Left colon (tissue), 2 donors: ENCODE measurements at places on chromosomes 11 and 22. TPM values are rescaled to one million over a fixed set of nuclear protein-coding genes. Genes with fewer than 3 reads are reported as not detected.

DNA sequence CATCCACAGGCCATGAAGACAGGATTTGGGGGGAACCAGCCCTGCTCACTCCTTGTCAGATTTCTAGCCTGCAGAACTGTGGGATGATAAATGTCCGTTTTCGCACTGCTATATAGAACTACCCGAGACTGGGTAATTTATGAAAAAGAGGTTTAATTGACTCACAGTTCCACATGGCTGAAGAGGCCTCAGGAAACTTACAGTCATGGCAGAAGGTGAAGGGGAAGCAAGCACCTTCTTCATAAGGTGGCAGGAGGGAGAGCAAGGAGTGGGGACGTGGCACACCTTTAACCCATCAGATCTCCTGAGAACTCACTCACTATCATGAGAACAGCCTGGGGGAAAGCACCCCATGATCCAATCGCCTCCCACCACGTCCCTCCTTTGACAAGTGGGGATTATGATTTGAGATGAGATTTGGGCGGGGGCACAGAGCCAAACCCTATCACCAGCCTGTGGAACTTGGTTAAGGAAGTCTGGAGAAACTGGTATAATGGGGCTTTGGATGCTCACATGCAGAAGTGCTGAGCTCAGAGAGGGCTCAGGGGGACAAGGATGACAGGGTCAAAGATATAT, 50.7 kb downstream of the MYEOV start:
- DNase-seq = peak; percentile 5

- DNase-seq = peak; percentile 46
These were observed 19.3 kb downstream of the POLR3H start for GRCh38 chr22:41524809-41525449.

DNA sequence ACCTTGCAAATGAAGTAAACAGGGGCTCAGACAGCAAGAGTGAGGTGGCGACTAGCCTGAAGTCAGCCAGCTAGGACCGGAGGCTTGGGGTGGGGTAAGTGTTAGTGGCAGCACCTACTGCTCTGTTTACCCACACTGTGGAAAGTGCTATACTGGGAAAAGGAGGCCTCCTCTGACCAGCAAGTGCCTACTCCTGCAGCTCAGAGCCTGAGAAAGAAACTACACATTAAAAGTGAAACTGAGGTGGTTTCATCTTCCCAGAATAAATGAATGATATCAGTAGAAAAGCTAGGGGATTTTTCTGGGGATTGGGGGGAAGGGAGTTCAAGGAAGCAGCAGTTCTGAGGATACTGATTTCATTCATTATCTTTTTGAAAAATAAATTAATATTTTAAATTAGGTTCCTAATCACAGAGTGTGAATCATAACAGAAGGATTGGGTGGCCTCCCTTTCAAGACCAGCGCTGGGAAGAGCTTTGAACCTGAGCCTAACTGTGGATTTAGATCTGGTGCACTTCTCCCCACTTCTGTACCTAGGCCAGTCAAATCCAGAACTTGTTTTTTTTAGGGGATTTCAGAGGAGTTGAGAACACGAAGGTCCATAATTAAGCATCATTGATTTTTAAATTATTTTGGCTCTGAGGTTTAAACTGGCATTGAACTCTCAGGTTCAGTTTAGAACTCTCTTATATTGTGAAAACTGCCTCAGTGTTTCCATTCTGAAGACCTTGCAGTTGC, 48.1 kb upstream of the GRAMD1B start:
- DNase-seq = no peak

GRCh38 chr11:86162239-86162638, 82.3 kb upstream of the EED start:
- DNase-seq = peak; percentile 28

GRCh38 chr22:44087089-44087430, 63.0 kb downstream of the PARVB start:
- no peak for DNase-seq

Gene OR5J2
- total RNA-seq = not detected

GRCh38 chr11:33674035-33674814, 26.4 kb downstream of the C11orf91 start:
- no peak for DNase-seq

Gene SPON1
- total RNA-seq = 86.7 TPM

Gene SEC14L2
- total RNA-seq = 4.6 TPM

Gene APLNR
- 3.5 TPM for total RNA-seq

- no peak for DNase-seq
These were observed 898 bp downstream of the ZNF215 start for GRCh38 chr11:6927030-6927617.

DNA sequence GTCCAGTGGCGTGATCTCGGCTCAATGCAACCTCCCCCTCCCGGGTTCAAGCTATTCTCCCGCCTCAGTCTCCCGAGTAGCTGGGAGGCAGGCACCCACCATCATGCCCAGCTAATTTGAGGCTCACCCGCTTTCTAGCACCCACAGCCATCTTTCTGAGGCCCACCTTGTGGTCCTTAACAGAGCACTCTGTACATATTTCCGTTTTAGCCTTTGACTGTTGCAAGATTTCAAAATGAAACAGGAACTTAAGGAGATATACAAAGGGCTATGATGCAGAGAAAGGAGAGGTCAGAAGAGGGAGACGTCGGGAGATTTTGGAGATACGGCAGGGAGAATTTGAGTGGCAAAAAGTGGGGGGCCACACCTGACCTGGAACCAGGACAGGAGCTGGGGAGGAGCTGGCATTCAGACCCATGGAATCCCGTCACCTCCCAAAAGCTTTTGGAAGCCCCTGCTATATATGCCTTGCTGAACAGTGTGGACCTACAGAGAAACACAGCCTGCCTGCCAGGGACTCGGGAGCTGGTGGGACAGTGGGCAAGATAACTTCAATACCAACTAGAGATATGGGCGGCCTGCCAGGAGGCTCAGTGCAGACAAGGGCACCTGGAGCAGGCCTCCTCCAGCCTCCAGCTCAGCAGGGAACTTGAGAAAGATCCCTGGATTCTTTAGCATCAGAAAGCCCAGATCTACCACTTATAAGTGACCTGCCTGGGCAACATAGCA, 8.0 kb upstream of the CLCF1 start:
- no peak for DNase-seq

Gene GGTLC2
- 0.45 TPM for total RNA-seq

Gene LARGE1
- 69.6 TPM for total RNA-seq

- no peak for DNase-seq
These were observed 6.6 kb upstream of the MMP27 start for GRCh38 chr11:102712137-102712536.

DNA sequence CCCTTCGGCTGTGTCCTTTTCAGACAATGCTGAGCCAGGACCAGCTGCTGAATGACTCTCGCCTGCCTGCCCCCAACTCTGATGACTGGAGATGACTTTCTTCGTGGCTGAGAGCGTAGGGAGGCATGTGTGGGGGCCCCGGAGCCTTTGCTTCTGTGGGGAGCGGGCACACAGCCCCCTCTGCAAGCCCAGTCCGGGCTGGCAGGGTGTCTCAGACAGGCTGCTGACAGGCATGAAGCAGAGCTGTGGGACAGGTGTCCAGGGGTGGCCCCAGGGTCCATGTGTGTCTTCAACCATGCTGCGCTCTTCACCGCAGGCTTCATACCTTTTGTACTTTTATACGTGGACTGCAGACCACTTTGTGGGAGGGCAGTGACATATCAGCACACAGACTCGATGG, 16.6 kb downstream of the CYB5R2 start:
- DNase-seq = no peak

Gene F2
- not detected for total RNA-seq

- no peak for DNase-seq
These were observed 13.1 kb upstream of the RAB38 start for GRCh38 chr11:88188251-88188931.

DNA sequence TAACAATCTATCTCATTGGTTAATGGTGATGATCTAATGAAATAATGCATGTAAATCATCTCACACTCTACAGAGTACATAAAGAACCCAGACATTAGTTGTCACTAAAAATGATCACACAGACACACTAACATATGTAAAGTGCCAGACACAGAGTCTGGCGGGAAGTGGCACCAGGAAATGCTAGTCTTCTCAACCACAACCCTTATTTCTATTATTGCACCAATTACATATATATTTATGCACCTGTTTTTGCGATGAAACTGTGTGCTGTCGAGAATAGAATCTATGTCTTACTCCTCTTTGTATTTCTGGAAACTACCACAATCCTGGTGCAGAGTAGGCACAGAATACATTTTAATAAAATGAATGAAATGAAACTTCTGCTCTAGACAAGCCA, 25.9 kb upstream of the POU2AF3 start:
- no peak for DNase-seq

Gene CLTCL1
- total RNA-seq = 4.6 TPM

DNA sequence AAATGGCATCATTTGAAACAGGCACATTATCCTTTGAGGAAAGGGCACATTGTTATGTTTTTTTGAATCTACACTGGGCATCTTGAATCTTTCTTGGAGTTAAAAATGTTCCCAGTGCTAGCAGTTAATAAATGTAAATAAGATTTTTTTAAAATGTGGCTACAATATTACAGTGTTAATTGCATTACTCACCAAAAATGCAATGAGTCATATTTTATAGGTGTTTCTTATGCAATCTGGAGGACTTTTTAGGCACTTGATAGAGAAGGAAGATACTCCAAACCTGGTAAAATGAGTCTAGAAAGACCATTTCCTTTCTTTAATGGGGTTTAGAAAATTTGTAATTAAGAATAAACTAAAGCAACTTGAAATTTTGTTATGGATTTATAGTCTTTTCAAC, 238.0 kb downstream of the METTL15 start:
- no peak for DNase-seq

GRCh38 chr11:75254326-75254725, 13.8 kb downstream of the TPBGL start:
- no peak for DNase-seq

GRCh38 chr11:62645671-62645945, 805 bp downstream of the GANAB start:
- DNase-seq = no peak

- no peak for DNase-seq
These were observed 492.4 kb upstream of the CCDC90B start for GRCh38 chr11:83778596-83778995.

GRCh38 chr11:69424748-69425147, 56.7 kb upstream of the LINC01488 start:
- no peak for DNase-seq

DNA sequence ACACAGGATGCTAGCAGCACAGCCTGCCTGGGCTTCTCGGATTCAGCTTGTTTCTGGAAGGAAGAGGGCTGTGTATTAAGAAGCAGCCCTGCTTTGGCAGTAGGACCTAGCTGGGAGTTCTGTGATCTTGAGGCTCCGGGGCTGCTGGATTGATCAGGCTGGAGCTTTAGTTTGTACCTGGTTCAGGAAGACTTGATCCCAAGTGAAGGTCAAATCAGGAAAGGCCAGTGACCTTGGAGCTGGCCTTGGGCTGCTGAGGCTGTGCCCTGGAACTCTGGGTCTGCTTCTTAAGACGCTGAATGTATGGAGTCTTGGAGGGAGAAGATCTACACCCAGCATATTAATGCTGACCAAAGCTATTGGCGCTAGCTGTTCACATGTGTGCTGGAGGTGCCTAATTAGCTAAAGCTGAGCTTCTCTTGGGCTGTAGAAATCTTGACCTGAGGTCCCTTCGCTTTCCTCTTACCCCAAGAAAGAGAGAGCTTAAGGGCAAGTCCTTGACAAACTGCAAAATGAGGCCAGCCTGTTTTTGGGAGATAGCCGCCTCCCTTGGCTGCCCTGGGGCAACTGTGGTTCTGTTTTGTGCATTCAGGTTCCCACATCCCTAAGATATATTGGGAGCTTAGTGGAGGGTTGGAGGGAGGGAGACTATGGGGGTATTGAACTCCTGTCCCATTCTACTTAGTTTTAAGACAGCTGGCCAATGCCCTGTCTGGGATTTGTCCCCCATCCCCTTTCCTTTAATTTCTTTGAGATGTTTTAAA, 135.9 kb downstream of the DBX1 start:
- no peak for DNase-seq

DNA sequence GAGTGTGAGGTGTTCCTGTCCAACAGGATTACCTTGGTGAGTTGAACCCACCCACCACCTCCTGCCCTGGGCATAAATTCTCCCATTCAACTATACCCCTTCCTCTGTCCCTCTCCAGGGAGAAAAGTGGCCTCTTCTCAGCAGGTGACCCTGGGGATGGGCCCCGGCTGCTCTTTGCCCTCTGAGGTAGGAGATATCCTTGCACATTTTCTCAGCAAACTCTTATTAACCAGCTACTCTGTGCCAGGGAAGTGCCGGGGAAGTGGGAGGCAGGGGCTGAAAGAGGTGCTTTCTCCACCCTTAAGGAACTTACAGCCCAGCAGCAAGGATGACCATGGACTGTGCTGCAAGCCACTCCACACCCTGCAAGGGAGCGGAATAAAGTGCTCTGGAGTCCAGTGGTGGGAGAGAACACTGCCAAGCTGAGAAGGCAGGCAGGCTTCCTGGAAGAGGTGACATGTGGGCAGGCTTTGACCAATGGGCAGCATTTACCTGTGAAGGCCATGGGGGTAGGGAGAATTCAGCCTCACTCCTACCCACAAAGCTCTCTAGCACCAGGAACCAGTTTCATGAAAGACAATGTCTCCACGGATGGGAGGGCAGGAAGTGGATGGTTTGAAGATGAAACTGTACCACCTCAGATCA, 21.9 kb upstream of the OAF start:
- DNase-seq = peak; percentile 19

Gene PHF21A
- 24.5 TPM for total RNA-seq

DNA sequence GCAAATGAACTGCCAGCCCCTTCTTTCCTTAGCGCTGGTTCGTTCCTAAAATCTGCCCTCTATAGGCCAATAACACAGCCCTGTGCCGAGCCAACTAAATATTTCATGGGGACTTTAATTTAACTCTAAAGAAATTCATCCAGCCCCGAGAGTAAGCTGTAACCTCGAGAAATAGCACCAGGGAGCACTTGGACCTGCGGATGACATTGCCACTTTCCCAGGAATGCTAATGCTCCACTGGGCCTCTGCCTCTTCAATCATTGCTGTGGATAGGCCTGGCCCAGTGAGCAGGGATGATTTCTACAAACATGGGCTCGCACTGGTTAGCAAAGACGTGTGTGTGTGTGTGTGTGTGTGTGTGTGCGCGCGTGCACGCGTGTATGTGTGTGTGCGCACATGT, 95.3 kb upstream of the TBCEL start:
- no peak for DNase-seq

GRCh38 chr11:68469122-68469521, 8.6 kb downstream of the PPP6R3 start:
- no peak for DNase-seq

Gene KRTAP5-1
- total RNA-seq = not detected

DNA sequence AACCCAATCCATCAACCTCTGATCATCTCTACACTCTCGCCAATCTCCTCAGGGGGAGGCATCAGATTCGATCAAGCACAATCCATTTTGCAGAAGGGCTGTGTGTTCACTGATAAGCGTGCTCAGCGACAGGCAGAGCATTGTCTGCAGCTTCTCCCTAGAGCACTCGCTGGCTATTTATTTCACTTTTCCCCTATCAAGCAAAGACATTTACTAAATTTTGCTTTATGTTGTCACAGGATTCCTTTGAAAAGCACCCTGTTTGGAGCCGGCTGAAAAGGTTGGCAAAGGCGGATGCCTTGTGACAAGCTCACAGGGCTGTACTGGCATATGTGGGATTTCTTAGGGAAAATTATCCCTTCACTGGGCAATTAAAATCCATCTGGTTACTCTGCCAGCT, 1381.5 kb upstream of the TENM4 start:
- no peak for DNase-seq
